ENCODE measurements at places on chromosomes 13 and 19.

- DNase-seq = no peak
Measured at GRCh38 chr13:97385146-97385545, 48.8 kb upstream of the RAP2A start.

DNA sequence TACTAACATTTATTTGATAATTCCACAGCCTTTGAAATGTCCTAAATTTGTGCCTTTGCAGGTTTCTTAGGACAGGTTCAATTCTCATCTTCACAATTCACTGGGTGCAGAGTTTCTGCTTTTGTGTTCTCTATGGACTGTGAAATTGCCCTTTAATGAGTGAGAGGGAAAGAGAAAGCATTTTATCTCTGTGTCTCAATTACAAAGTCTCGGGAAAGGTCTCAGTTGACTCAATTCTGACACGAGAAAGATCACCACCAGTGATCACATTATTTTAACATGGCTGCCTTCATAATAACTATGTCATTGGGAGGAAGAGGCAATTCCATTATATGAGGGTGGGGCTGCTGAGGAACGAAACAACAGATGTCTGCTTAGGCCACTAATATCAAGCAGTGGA is 26.2 kb upstream of the LRCH1 start:
- no peak for DNase-seq

DNA sequence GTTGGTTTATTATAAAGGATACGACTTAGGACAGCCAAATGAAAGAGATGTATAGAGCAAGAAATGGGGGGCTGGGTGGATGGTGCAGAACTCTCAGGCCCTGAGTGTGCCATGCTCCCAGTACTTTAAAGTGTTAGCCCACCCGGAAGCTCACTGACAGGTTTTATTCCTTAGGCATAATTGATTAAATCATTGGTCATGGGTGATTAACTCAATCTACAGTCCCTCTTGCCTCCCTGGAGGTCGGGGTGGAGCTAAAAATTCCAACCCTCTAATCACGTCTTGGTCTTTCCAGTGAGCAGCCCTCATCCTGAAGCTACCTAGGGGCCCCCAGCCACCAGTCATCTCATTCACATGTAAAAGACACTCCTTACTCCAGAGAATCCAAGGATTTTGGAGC is 9.9 kb upstream of the LEUTX start:
- no peak for DNase-seq

- DNase-seq = no peak
Measured at GRCh38 chr19:56291867-56292266, 19.3 kb downstream of the EDDM13 start.

DNA sequence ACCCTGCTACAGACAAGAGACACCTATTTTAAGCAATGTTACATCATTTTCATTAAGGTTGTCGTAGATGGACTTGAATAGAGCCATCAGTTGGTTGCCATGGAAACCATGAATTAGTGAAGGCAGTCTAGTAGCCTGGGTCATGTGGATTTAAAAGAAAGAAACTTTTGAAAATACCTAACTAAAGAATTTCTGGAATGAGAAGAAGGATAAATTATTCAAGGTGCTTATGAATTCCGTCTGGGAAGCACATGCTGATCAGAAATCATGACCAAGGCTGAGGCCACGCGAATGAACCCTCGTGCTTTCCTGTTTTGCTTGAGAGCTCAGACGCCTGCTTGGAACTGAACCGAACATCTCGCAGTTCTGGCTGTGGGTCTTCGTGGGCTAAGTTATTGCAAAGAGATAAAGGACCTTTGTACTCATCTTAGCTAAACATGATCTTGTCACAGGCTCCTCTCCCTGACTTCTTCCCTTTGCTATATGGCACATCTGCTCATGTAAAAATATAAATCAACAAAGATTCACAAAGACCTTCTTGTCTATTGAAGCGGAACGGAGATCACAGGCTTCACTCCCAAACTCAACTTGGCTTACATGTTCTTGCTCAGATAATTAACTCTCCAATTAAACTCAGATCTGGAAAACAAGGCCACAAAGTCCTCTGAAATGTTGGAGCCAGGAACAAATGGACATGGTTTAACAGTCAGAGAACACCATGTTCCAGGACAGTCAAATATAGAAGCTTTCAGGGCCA is 140.2 kb downstream of the NUFIP1 start:
- no peak for DNase-seq

- DNase-seq = no peak
Measured at GRCh38 chr13:40060296-40061007, 405.0 kb downstream of the COG6 start.

DNA sequence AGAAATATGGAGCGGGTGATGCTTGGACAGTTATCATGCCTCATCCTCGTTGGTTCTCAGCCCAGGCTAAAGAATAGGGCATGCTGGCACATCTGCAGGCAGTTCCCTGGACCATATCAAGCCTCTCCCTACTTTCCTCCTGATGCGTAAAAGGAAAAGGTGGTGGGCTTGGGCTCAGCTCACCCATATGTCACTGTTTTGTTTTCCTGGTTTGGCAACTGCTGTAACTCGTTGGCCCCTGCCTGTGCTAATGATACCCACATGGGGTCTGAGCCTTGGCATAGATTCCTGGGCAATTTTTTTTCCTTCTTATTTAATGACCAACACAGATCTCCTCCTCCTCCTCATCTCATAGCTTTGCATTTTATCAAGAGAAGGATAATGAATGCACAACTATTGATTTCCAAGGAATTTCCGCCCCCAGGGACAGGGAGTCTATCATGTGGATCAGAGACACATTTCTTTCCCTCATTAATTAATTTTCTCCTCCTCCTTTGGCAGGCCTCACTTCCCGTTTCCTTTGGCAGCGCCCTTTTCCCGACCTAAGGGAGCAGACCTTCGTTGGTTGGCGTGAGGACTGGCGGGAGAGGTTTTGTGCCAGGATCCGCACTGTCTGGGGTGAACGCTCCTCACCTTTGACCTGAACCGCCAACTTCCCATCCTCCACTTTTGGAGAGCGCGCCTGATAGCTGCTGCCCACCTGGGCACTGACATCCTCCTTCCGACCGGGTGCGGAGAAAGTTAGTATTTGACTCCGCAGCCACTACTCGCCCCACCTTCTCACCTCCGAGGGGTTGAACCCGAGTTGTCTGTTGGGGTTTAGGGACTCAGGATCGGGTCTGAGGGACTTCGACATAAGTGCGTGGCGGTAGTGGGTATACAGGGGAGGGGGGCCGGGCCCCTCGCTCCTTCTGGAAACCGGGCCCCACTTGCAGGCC is 3.4 kb upstream of the POU4F1 start:
- no peak for DNase-seq

- DNase-seq = no peak
Measured at GRCh38 chr13:28026508-28026907, 38.0 kb upstream of the URAD start.

- DNase-seq = no peak
Measured at GRCh38 chr13:111228262-111229144, 91.9 kb upstream of the TEX29 start.

GRCh38 chr13:85379433-85379832 is 419.8 kb downstream of the SLITRK6 start:
- DNase-seq = no peak

DNA sequence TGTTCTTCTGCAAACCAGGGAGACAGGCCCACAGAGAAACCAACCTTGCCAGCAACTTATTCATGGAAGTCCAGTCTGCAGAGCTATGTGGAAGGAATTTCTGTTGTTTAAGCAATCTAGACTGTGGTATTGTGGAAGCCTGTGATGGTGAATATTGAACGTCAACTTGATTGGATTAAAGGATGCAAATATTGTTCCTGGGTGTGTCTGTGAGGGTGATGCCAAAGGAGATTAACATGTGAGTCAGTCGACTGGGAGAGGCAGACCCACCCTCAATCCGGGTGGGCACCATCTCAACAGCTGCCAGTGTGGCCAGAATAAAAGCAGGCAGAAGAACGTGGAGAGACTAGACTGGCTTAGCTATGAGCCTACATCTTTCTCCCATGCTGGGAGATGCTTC is 606.0 kb downstream of the EFNB2 start:
- no peak for DNase-seq

GRCh38 chr19:35226748-35227147 is 1.8 kb downstream of the FAM187B start:
- no peak for DNase-seq

GRCh38 chr13:93355094-93355493 is 128.5 kb downstream of the GPC6 start:
- DNase-seq = no peak

GRCh38 chr13:39967199-39967959 is 311.9 kb downstream of the COG6 start:
- DNase-seq = no peak

GRCh38 chr13:75929076-75929475 is 292.9 kb downstream of the LMO7 start:
- DNase-seq = no peak

DNA sequence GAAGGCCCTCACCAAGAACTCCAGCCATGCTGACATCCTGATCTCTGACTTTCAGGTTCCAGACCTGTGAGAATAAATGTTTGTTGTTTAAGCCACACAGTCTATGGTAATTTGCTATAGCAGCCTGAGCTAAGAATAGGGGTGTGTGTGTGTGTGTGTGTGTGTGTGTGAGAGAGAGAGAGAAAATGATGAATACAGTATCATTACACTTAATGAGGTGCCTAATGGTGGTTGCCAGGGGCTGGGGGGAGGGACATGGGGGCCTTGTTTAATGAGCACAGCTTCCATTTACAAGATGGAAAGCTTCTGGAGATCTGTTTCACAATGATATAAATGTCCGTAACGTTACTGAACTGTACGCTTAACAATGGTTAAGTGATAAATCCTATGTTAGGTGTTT is 53.8 kb upstream of the LATS2 start:
- DNase-seq = no peak

DNA sequence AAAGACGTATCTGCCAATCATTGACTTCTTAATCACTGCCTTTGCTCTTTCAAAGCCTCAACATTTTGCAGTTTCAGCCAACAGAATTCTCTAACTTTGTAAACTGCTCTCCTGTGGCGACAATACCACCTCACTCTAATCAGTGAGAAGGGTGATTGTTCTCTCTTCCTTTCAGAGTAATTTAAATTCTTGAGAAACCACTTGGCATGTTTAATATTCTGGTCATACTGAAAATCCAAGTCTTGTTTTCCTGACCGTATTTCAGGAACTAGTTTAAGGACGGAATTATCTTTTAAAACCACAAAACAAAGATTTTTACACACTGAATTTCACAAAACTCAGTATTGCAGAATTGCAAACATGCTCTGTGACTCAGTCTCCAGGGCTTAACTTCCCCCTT is 5.2 kb upstream of the CDC16 start:
- no peak for DNase-seq

GRCh38 chr19:58042495-58043340 is 8.9 kb downstream of the ZSCAN1 start:
- DNase-seq = no peak

- DNase-seq = no peak
Measured at GRCh38 chr19:22199171-22199570, 2.4 kb upstream of the ZNF676 start.

DNA sequence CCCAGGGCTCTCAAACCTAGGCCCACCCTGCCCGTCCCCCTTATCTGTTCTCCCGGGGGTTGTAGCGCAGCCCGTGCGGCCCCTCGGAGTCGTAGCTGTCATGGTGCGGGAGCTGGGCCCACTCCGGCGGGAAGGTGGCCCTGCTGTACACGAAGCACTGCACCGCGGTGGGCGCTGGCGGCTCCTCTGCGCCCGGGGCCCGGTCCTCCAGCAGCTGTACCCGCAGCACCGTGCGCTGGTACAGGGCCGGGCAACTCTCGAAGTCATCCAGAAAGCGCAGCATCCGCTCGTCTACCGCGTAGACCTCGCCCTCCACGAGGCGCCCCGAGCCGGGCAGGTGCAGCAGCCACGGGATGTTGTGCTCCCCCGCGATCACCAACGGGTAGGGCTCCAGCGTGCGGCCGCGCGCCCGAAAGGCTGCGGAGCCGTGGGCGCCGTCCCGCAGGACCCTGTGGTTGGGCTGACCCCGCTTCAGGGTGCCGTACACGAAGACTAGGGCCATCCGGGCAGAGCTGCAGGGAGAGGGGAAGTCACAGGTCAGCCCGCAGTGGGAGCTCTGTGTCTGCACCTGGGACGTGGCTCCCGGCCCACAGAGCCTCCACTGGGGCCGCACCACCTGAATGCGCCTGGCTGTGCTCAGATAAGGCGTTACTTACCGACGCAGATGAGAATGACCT is 56.4 kb downstream of the GGACT start:
- DNase-seq = no peak

- DNase-seq = no peak
Measured at GRCh38 chr19:51798062-51798461, 3.1 kb downstream of the FPR3 start.

GRCh38 chr13:27170516-27171243 is 931 bp downstream of the USP12 start:
- DNase-seq = peak; percentile 46

DNA sequence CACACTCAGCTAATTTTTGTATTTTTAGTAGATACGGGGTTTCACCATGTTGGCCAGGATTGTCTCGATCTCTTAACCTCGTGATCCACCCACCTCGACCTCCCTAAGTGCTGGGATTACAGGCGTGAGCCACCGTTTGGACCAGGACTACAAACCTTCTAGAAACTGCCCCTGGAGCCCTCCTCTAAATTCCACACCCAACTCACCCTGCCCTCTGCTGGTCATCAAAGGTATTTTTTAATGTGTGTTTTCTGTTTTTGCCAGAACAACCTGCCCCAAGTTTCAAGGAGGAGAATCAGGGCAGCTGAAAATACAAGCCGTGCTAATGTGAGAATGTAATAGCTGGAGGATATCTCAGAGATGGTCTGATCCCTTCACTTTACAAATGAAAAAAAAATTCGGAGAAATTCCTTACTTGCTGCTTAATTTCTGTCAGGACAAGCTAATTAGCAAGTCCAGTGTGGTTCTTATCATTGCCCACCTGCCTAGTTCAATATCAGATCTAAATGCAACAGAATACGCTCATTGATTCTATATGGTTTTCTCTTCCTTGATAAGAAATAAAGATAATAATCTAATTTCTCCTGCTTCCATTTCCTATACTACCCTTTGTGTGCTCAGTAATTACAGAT is 4.1 kb downstream of the ATP8A2 start:
- peak; percentile 78 for DNase-seq

DNA sequence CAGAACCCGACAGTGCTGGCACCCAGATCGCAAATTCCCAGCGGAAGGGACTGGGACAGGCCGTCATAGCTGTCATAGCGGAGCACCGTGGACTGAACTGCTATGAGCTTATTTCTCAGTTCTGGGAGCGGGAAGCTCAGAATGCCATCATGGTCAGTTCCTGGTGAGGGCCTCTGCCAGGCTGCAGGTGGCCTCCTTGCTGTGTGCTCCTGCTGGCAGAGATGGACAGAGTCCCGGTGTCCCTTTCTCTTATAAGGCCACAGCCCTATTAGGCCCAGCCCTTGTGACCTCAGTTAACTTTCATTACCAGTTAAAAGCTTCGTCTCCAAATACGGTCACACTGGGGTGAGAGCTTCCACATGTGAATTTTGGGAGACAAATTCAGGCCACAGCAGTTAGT is 4.6 kb downstream of the ZNF444 start:
- no peak for DNase-seq

Measured in KBM-7 (cell line).